ENCODE measurements at places on chromosomes 2 and 18.

GRCh38 chr18:3450012-3450798 is at the start of gene TGIF1:
TGIF1 (plus strand) TSS chr18:3450172; CDS start chr18:3450490, 318 bp downstream.
- peak; percentile 82 for DNase-seq

- DNase-seq: no peak
Measured at GRCh38 chr2:59713577-59713976, 839.9 kb downstream of the BCL11A start.

GRCh38 chr2:235045336-235045972 is 93.6 kb downstream of the SH3BP4 start:
- DNase-seq: no peak

- DNase-seq: no peak
Measured at GRCh38 chr2:145431181-145431951, 911.4 kb upstream of the ZEB2 start.

DNA sequence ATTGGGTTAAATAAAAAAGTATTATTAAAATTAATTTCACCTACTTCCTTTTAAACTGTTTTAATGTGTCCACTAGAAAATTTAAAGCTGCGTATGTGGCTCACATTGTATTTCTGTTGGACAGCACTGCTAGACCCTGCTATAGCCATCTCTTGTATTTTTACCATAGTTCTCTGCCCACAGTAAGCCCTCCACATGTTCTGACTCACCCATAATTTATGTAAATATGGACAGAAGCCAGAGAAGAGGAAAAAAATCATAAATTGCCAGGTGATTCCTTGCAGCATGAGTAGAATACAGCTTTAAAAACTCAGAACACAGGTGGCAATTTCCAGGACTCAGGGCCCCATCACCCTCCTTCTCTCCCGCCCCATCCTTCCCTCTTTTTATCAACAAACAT is 142.4 kb upstream of the MEX3C start:
- no peak for DNase-seq

- no peak for DNase-seq
Measured at GRCh38 chr2:217829420-217829819, 173.4 kb downstream of the TNS1 start.

DNA sequence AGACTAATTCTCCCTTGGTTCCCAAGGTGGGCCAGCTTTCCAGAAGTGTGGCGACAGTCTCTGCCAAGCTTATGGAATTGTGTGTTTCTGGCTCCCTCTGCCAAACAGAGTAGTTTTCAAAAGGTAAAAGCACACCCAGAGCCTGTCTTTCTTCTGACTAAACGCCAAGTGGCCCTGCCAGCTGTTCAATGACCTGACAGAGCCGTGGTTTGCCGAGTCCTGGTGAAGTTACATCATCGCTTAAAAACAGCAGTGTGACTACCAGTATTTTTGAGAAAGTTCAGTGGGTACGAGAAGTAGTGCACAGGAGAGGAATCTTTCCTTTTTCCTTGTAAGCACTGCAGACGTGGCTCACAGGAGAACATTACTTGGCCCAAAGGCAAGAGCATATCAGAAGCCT is 1.9 kb downstream of the PER2 start:
- peak; percentile 44 for DNase-seq

Data from hematopoietic multipotent progenitor cell treated with erythropoietin and hydrocortisone succinate and interleukin-3 and kit ligand, for 6 days (in vitro differentiated cells).